ENCODE measurements at places on chromosomes 12 and 14.

- DNase-seq = no peak
Measured at GRCh38 chr12:95960241-95960640, 17.1 kb downstream of the AMDHD1 start.

GRCh38 chr12:12032260-12032791 is 38.4 kb upstream of the BCL2L14 start:
- DNase-seq = no peak

DNA sequence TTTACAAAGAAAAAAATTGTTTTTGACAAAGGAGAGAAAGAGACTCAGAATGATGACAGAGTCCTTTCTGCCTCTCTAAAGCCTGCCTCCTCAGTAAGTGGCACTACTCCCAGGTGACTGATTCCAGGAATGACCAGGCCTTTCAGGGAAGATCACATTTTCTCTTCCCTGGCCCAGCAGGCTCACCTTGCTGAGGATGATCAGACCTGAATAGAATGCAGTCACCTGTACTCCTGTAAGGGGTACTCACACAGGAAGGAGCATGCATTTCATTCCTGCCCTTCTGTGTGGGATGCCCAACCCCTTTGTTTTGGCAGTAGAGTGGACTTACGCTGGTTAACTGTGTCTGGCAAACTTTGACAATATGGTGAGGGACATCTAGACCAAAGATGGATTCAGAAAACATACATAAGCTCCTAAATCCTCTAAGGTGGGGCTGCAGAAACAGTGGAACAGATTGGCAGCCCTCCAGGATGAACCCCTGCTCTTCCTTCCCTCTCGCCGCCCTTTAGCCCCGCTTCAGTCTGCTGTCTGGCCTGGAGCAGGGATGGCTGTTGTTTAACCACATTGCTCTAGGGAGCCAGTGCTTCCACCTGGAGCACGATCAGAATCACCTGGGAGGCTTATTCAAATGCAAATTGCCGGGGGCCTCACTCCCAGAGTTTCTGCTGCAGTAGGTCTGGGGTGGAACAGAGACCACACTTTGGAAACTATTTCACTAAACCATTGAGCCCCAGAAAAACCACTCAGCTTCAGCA is 29.8 kb downstream of the ERG28 start:
- no peak for DNase-seq

GRCh38 chr12:109130297-109131153 is 14.1 kb downstream of the ACACB start:
- no peak for DNase-seq

GRCh38 chr14:81474148-81474492 is 59.5 kb downstream of the SEL1L start:
- no peak for DNase-seq

DNA sequence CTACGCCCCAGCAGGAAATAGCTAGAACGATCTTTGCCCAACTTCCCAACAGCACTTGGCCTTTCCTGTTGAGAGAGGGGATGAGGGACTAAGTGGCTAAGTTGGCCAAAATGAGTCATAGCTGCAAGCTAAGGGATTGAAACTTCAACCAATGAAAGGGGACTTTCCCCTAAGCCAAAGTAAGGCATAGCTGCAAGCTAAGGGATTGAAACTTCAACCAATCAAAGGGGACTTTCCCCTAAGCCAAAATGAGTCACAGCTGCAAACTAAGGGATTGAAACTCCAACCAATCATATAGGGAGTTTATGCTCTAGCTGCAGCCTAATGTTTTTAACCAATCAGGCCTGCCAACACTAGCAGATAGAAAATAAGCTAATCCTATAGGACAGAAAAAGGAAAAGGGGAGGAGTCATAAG is 100.5 kb upstream of the SSTR1 start:
- no peak for DNase-seq

- no peak for DNase-seq
Measured at GRCh38 chr14:36424478-36425102, 95.4 kb downstream of the NKX2-1 start.

DNA sequence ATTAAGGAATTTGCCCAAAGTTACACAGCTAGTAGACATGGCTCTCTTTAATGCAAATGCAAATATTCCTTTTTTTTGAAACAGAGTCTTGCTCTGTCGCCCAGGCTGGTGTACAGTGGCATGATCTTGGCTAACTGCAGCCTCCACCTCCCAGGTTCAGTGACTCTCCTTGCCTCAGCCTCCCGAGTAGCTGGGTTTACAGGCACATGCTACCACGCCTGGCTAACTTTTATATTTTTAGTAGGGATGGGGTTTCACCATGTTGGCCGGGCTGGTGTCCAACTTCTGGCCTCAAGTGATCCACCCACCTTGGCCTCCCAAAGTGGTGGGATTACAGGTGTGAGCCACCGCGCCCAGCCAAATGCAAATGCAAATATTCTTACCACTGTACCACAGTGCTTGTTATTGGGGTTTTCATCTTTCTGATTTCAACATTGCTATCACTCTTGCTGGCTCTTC is 24.5 kb upstream of the HIGD1C start:
- no peak for DNase-seq

DNA sequence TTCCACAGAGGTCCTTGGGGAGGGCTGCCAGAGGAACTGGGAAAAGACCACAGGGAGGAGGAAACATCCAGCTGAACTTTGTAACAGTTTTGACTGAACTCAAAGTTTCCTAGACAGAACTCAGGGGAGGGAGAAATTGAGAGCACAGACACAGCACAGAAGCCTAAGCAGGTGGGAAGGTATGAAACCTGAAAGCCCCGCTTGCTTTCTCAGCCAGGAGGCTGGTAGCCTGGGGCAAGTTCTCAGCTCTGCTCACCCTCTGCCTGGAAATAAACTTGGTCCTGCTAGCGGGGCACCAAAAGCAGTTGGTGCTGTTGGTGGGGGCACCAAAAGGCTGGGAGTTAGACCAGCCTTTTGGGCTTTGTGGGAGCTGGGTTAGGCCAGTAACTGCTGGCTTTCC is 25.9 kb upstream of the OR4E1 start:
- DNase-seq = no peak

DNA sequence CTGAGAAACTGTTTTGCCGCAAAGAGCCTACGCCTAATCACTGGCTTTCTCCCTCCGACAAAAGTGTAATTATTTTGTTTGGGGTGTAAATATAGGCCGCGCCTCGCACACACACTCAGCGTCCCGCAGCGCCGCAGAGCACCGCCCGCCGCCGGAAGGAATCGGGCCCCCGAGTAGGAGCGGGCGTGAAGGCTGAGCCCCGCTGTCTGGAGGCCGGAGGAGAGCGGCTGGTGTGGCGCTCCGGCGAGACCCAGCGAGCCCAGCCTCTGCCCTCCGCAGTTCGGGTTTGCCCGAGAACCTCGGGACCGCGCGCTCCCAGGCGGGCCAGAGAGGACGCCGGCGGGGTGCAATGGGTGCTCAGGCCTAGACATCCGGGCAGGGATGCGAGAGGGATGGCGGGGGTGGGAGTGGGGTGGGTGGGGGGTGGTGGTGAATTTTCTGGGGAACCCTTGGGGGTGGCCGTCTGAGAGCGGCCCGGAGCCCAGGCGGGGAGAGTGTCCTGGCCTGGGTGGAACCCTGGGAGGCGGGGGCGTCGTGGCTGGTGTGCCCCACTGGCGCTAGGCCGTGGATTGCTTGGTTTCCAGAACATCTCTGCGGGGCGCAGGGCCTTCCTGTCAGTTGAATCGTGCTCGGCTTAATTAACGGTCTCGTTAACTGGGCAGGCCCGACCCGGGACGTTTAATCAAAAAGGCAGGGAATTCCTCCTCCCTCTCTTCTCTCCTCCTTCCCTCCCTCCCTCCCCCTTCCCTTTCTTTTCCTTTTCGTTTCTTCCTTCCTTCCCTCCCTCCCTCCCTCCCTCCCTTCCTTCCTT is 4.7 kb upstream of the LHX5 start:
- no peak for DNase-seq

GRCh38 chr12:58443981-58444371 is 476.3 kb downstream of the LRIG3 start:
- DNase-seq = no peak

DNA sequence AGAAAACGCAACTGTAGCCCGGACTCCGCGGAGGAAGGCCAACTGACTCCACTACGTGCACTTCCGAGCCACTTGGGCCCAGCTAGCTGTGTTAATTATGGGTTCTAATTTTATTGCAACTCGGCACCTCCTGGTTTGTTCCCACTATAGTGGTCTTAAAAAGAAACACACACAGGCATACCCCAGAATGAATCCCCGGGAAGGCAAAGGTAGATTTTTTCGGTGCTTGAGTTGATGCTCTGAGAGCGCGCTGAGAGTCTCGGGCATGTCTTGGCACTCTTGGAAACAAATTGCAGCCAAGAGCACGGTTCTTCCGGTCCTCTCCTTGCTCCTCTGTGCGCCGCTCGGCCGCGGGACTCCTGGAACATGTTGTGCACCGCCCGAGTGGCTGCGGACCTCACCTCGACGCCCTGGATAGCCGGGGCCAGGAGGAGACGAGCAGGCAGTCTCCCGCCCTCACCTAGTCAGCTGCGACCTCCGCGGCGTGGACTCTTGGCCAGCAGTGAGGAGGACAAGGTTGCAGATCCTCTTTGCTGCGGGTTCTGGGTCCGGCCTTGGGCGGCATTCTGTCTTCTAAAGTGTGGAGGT is 6.8 kb upstream of the PAX9 start:
- DNase-seq = no peak

- DNase-seq = peak; percentile 26
Measured at GRCh38 chr14:57492859-57493258, 798 bp downstream of the CCDC198 start.

DNA sequence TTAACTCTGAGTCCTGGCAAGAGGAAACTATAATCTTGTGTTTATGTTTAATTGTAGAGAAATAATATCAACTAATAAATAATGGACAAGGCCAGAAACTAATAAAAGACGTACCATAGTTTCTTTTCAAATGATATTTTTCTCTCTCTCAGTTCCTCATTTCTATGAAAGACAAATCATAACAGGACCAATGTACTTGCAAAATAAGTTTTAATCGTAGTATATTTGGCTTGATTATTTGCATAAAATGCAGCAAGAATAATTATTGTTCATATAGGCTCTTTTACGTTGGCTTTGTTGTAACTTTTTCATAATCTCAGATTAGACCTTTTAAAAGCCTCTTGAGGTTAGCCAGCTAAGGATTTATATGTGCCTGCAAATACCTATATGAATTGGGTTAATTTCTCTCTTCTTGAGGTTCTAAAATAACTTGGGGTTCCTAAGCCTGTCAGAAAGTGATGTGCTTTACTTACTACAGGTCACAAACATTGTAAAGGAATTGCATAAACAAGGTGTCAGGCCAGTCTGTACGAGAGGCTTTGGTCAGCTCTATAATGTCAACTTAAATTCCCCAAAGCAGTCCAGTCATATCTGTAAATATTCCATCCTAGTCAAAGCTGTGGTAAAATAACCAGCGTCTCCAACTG is 152.8 kb upstream of the PTPRQ start:
- DNase-seq = no peak

- DNase-seq = no peak
Measured at GRCh38 chr12:60349232-60349978, 753.6 kb downstream of the SLC16A7 start.

GRCh38 chr12:132144810-132145168 is 532 bp downstream of the NOC4L start:
- no peak for DNase-seq

DNA sequence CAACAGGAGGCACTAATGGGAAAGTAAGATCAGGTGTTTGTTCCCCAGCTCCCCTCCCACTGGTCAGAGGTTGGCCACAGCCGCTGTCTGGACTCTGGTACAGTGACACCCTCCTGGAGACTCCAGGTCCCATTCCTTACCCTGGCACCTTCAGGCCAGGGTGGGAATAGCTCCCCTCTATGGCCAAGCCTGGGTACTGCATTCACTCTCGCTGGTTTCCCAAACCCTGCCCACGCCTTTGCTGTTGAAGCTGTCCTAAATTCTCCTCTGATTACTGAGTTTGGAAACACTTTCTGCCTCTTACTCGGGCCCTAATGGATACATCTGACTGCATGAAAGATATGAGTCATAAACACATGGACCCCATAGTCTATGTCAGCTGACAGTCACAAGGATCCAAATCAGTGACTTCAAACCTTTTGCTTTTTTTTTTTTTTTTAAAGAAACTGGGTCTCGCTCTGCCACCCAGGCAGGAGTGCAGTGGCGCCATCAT is 17.9 kb downstream of the HRK start:
- DNase-seq = peak; percentile 67

DNA sequence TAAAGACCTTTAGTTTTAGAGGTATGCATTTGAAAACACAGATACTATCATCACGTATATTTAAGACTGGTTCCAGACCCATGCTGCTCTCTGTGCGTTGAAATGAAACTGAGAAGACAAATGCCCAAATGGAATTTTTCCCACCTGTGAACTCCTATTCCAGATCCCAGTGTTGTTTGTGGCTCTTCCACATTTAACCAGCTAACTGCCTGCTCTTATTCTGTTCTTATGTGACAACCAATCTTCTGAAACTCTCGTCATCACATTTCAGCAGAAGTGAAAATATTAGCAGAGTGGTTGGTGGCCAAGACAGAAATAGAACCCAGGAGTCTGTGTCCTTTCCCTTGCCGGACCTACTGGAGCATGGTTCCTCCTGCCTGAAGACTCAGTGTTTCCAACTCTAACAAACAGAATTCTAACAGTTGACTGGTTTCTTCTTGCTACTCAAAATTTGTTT is 460.2 kb downstream of the RAD51B start:
- DNase-seq = no peak

DNA sequence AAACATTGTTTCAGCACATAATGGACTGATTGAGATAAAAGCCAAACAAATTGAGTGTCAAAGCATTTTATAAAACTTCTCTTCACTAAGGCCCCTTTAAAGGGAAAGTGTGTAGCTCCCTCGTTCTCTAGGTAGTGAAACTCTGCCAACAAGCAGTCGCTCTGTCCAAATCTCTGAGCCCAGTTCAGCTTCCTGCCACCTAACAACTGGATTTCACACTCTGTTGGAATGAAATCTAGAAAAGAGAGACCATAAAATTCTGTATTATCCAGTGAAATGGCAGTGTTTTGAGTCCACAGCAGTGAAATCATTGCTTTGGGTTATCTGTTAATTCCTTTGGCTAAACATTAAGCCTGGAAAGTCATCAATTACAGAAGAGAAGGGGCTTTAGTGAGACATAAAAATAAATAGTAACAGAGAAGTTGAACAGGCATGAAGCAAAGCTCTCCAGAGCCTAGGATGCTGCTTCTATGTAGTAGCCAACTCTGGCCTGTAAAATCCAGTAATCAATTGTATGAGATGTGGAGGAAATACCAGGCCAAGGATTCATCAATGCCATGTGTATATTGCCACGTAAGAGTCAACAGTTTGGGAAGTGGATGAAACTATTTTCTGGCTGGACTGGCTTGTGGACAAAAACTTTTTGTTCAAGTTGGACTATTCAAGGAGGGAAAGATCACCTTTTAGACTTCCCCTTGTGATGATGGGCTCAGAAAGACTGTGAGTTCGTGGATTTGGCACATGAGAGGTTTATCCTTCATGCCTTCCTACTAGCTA is 122.5 kb downstream of the WIF1 start:
- DNase-seq = no peak
